ENCODE measurements at places on chromosomes 6 and 20.

- DNase-seq, result no peak
These were observed 108.8 kb downstream of the ASXL1 start for GRCh38 chr20:32466739-32467505.

DNA sequence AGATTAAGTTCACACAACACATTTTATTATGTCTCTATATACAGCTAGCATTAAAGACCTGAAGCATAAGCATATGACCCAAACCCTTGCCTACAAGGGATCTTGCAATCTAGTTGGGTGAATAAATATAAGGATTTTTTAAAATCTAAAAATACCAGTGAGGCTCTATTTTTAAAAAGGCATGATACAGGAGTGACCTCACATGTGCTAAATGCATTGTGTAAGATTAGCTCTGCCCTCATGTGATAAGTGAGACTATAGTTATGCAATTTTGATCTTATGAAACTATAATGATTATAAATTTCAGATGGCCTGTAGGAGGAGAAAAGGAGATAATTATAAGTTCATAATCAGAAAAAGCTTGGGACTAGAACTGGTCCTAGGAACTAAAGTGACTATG is 451.0 kb upstream of the MAN1A1 start:
- no peak for DNase-seq

DNA sequence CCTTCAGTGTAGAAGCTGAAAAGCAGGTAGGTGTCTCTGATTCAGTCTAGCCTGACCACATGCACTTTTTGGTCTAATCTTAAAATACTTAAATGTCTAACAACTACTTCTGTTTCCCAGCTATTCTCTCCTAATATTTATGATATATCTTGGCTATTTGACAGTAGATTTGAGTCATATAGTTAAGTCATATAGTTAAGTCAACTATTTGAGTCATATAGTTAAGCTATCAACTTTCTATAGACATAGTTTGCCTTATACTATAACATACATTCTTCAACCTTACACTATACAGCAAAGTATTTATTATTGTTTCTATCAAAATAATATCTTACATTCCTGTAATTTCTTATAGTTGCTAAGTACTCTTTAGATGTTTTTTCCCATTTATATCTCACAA is 110.9 kb downstream of the GMDS start:
- DNase-seq, result no peak

DNA sequence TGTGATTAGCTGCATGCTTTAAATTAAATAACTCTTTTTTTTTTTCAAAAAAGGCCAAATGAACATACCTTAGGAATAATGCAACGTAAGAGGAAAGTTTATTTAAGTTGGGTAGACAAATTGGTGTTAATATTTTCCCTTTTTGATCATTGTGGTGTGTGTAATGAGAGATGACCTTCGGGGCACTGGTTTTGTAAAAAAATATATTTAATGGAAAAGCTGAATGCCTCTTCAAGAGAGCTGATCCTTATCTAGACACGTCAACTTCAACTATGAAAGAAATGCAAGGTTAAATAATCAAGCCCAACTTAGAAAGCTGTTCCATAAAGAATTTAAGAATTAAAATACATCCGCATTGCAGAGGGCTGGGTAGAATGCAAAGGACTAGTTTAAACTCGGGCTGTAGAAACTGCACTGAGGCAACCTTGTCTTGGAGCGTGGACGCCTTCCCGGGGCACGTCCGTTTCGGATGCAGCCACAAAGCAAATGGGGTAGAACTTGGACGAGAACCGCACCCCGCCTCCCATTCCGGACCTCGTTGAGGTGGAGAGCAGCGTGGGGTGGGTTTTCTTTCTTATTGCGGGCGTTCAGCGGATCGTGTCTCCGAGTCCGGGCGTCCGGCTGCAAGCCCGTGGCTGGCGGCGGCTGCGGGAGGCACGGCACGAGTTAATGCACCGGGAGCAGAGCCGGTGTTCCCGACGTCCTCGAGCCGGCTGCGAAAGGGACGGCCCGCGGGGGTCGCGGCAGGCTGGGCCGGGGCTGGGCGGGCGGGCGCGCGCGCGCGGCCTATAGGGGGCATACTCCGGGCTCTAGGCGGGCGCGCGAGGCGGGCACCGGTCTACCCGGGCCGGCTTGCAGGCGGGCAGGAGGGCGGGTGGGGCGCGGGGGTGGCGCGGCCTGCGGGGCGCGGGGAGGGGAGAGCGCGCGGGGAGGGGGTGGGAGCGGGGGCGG is 1.9 kb downstream of the JARID2 start:
- DNase-seq, result peak; percentile 33

GRCh38 chr20:46703435-46703834 is 6.0 kb upstream of the SLC2A10 start:
- DNase-seq, result no peak

GRCh38 chr6:167794161-167795157 is 32.3 kb upstream of the AFDN start:
- DNase-seq, result no peak

DNA sequence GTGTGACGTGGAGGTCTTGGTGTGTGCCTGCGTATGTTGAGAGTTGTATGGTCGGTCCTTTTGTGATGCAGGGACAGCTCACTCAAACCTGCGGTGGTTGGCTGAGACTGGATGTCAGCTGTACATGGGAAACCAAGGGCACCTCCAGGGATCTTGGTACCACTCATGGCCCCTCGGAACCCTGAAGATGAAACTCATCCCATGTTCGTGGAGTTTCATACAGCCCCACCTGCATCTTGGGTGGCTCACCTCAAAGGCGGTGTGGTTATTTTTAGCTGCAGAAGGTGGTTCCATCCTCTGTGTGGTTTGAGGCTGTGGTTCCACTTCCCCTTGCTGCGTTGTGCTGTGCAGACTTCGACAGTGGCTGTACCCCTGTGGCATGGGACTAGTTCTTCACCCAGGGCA is 52.6 kb upstream of the SLC22A1 start:
- DNase-seq, result peak; percentile 5

DNA sequence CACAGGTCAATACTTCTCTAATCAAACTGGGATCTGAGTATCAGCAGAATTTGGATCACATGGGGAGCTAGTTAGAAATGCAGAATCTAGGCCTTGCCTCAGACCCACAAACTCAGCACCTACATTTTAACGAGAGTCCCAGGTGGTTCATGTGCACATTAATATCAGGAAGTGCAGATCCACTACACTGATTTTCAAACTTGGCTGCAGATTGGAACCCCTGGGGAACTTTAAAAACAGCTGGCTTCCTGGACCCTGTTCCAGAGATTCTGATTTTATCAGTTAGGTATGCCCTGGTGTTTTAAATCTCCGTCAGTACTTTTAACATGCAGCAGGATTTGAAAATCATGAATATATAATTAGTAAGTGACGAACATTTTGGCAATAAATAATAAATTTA is 1.9 kb upstream of the CST8 start:
- DNase-seq, result no peak

DNA sequence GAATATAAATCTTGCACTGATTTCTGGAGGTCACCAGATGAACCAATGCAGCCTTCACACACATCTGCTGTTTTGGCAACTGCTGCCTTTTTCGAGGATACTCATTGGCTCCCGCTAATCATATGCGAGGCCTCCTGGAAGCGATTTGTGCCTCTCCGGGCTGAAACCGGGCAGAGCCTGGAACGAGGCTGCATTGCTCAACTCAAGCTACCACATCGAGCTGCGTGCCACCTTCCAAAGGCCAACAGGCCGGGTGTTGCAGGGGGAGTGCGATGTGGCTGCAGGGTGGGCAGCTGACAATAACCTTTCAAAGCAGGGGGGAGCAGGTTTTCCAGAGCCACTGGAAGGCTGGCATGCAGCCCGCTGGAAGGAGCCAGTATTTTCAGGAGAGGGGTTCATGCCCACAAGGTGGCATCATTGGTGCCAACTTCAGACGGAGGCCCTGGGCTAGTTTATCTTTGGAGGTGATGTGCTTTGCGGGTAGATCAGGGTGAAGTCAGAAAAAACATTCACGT is 122.6 kb upstream of the IFNGR1 start:
- peak; percentile 29 for DNase-seq

DNA sequence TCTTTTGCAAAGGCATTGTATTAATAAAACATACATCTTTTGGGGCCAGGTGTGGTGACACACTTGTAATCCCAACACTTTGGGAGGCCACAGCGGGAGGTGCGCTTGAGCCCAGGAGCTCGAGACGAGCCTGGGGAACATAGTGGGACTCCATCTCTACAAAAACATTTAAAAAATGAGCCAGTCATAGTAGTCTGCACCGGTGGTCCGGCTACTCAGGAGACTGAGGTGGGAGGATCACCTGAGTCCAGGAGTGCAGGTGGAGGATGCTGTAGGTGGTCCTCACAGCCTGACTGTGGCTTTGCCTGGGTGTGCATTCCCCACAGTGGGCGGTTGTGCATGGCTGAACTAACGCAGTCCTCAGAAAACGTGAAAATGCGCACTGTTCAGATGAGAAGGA is 162.5 kb downstream of the DLL1 start:
- DNase-seq, result no peak

GRCh38 chr6:4931530-4932227 is 72.2 kb downstream of the RPP40 start:
- no peak for DNase-seq

DNA sequence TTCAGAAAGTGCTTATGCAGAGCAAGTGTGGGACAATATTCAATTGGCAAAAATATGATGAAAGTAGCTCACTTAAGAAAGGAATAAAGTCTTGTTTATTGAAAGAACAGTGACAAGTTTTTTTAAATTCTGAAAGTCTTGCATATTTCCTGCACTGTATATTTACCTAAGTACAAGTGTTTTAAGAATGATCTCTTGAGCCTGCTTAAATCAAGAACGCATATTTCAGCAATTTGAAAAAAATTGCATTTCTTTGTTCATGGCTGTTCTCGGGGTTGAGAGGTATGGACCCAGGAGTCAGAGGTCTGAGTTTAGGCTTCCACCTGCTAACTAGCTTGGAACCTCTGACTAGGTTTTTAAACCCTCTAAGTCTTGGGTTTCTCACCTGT is 27.4 kb downstream of the SLC22A3 start:
- no peak for DNase-seq

- DNase-seq, result no peak
These were observed 90.4 kb downstream of the CEP162 start for GRCh38 chr6:84137051-84137375.

DNA sequence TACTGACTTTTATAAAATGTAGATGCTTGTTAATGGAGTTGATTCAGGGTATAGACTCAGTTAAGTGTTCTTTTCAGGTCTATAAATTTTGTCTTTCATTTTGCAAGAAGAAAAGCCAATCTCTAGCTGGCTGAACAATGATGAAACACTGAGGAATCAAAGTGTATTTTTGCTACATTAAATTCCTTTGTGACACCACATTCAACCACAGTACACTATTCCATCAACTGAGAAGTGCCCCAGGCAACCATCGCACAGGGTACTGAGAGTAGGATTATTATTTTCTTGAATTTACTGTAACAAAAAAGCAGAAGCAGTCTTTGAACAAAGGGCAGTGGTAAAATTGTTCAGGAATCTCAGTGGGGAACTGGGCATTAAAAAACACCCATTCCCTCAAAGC is 83.6 kb downstream of the PREP start:
- no peak for DNase-seq

DNA sequence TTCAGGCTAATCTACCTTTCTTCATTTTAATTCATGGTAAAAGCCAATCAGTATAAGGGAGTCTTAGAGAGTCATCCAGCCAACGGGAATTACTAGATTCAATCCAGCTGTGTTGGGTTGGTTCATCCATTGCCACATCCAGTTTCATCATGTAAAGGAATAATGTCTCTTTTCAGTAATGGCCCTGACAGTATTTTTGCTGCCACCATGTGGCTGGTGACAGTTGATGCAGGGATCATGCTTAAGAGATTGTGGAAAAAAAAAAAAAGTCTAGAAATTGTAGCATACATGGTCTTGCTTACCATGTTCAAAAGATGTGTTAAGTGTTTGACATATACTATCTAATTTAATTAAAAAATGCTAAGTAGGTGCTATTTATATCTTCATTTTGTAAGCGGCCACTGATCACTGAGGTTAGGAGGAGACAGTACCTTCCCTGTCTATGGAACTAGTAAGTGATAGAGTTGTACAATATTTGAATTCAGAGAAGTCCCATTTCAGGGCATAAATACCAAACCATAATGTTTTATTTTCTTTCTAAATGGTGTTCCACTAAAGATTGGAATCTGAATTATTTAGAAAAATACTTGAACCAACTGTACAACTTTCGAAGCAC is 135.9 kb downstream of the KHDRBS2 start:
- no peak for DNase-seq

DNA sequence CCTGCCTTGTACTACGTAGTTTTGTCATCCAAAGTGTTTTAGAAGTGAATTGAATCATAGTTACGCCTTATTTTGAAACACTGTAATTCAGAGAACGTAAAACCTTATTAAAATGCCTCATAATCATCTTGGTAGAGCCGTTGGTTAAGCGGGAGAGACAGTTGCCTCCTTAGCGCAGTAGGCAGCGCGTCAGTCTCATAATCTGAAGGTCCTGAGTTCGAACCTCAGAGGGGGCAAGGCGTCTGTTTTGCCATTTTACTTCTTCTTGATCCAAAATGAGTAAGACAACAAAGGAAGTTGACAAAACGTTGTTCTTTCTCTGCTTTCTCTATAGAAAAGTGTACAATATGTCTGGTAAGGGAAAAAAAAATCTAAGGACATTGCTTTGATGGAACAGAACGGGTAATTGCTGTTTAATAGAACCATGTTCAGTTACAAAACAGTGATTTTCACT is 20.7 kb upstream of the TRIM27 start:
- peak; percentile 58 for DNase-seq

GRCh38 chr20:49229381-49229780 is 10.2 kb downstream of the DDX27 start:
- DNase-seq, result no peak

GRCh38 chr20:54497931-54498718 is 22.7 kb downstream of the DOK5 start:
- no peak for DNase-seq

DNA sequence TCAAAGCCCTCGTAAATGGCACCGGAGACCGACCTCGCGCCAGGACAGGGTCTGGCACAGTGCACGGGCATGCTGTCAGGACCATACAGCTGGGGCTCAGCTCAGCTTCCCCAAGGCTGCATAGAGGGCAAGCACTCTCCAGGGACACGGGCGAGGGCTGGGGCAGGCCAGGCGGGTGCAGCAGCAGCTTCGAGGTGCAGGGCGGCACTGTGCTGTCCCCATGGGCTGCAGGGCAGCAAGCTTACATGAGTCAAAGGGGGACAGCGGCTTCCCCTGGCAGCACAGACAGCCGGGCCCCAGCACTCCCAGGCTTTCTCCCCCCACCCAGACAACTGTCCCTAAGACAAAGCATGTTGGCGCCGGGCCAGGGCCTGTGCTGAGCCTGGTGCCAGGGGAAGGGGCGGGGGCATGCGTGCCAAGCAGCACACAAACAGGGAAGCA is 25.7 kb downstream of the PSMG4 start:
- no peak for DNase-seq

GRCh38 chr6:5099537-5099936 is 14.4 kb downstream of the PPP1R3G start:
- no peak for DNase-seq

- DNase-seq, result no peak
These were observed 170.4 kb upstream of the SPTLC3 start for GRCh38 chr20:12838261-12838866.

- DNase-seq, result no peak
These were observed 15.3 kb downstream of the AFDN start for GRCh38 chr6:167841981-167842380.

All from stimulated activated CD8-positive, alpha-beta memory T cell treated with anti-CD3 and anti-CD28 coated beads, Interleukin-7, amount 100 ng/mL, for 4 hours (primary cell).